GM13976 (cell line): ENCODE measurements at places on chromosomes 13 and 19.

GRCh38 chr19:50514346-50515167 is 844 bp upstream of the ASPDH start:
- no peak for DNase-seq

DNA sequence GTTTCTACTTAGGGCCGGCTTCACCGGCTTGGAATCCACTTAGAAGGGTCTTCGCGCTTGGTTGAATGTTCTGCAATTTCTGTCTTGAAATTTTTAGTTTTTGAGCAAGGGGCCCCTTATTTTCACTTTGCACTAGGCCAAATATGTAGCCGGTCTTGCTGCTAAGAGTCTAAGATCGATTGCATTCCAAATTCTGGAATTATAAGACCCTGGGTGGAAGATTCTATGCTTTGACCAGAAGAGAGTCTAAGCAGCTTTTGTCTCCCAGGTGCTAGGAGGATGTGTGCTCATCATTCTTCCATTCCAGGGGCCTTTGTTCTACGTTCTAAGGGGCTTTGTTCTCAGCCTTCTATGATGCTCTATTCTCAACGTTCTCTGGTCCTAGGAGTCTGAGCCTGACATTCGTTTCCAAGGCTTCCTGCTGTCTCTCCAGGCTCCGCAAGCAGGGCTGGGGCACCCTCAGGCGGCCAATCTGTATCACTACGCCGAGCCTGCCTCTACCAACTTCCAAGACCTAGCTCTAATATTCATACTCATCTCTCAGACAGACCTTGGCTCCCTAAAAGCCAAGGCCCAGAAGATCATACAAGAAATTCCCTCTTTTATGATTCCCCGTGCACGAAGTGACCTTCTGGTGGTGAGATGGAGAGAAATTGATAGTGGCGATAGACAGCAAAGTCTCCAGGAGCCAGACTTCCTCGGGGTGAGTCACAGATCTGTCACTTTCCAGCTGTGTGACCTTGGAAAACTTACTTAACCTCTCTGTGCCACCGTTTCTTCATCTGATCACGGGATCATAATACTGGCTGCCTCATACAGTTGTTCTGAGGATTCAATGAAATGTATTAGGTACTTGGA is 982 bp upstream of the DACT3 start:
- peak; percentile 81 for DNase-seq

- DNase-seq: no peak
Measured at GRCh38 chr13:107678075-107678689, 537.2 kb downstream of the LIG4 start.

GRCh38 chr13:91896547-91896946 is 498.1 kb downstream of the GPC5 start:
- DNase-seq: no peak

GRCh38 chr13:90055760-90056159 is 1291.7 kb upstream of the MIR17HG start:
- no peak for DNase-seq

DNA sequence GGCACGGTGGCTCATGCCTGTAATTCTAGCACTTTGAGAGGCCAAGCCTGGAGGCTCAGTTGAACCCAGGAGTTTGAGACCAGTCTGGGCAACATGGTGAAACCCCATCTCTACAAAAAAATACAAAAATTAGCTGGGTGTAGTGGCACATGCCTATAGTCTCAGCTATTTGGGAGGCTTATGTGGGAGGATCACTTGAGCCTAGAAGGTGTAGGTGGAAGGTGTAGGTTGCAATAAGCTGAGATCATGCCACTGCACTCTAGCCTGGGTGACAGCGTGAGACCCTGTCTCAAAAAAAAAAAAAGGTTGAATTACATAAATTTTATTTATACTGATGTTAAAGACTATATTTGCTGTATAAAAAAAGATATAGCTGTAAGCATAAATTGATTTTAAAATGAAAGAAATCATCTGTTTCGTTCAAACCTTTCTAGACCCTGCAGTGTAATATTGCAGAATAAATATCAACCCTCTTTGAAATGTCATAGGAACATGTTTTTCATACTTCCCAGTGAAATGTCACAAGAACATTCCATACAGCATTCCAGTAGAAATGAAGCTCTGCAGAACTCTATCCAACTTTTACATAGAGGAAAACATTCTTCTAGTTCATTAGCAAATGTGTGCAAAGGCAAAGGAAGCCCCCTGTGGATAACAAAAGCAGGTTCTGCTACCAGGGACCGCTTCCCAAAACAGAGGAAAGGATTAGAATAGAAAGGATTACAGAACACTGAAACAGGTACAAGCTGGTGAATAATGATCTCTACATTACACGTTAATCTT is 76.0 kb downstream of the CAB39L start:
- no peak for DNase-seq

GRCh38 chr13:79870766-79871165 is 389.8 kb downstream of the NDFIP2 start:
- no peak for DNase-seq

GRCh38 chr19:31641591-31641990 is 292.4 kb upstream of the TSHZ3 start:
- no peak for DNase-seq
